ENCODE measurements at places on chromosomes 7 and 10. TPM values are rescaled to one million over a fixed set of nuclear protein-coding genes. Genes with fewer than 3 reads are reported as not detected.

GRCh38 chr7:53415816-53416215 lies 380.4 kb downstream of the POM121L12 start:
- DNase-seq = no peak

GRCh38 chr7:29588900-29589696 lies 25.5 kb downstream of the PRR15 start:
- DNase-seq = peak; percentile 65

The CCDC172 gene
- not detected for total RNA-seq

The MYH16 gene
- 0.51 TPM for total RNA-seq

The GIMAP5 gene
- total RNA-seq = 0.24 TPM
